Activated T-cell treated with anti-CD3 and anti-CD28 coated beads, Interleukin-2, amount 50 U/mL, for 4 hours (primary cell): ENCODE measurements at places on chromosomes 11 and 22. TPM values are rescaled to one million over a fixed set of nuclear protein-coding genes. Genes with fewer than 3 reads are reported as not detected.

GDPD4 gene
- not detected for total RNA-seq

DEFB131B gene
- not detected for total RNA-seq

TPBGL gene
- total RNA-seq: 0.40 TPM

APBB1 gene
- total RNA-seq: 25.7 TPM

OR51V1 gene
- not detected for total RNA-seq

APLNR gene
- total RNA-seq: not detected

OR5B21 gene
- not detected for total RNA-seq

MCAT gene
- total RNA-seq: 39.0 TPM

KCNK7 gene
- total RNA-seq: 2.1 TPM
